Stimulated activated CD4-positive, alpha-beta T cell treated with anti-CD3 and anti-CD28 coated beads, Interleukin-4, amount 100 ng/mL, for 1 hour (primary cell): ENCODE measurements at places on chromosomes 1 and 21.
A peak's percentile ranks its signal among the peaks of the same experiment; 100 is the strongest.

- no peak for DNase-seq
Measured at GRCh38 chr1:48216313-48216712, 6.2 kb upstream of the SLC5A9 start.

- DNase-seq, result no peak
Measured at GRCh38 chr21:46095083-46095719, 2.7 kb upstream of the COL6A2 start.

DNA sequence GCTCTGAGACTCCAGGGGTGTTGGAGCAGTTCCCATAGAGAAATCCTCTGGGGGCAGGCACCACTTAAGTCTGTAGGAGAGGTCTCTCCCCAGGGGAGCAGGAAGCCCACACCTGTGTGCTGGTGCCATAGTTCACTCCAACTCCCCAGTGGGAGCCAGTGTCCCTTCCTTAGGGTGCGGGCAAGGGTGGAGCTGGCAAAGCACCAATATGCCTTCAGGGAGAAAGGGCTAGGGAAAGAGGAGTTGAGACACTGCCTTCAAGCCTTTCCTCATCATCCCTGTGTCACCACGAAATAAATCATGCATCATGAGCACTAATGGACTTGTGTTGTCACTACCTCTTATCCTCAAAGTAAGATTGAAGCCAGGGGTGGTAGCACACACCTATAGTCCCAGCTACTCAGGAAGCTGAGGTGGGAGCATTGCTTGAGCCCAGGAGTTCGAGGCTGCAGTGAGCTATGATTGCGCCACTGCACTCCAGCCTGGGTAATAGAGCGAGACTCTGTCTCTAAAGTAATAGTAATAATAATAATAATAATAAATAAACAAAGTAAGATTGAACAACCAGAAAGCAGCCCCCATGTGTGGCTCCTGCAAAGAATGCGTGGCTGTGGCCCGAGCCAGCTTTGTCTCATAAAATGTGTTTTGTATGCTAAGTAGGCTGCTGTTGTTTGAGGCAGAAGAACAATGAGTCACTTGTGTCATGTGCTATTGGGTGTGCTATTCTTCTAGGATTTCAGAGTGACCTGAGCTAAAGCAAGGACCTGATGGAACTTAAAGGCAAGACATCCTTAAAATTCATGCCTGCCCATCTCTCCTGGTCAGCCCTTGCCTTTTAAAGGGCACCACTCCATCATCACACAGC lies 6.7 kb upstream of the TIE1 start:
- no peak for DNase-seq

DNA sequence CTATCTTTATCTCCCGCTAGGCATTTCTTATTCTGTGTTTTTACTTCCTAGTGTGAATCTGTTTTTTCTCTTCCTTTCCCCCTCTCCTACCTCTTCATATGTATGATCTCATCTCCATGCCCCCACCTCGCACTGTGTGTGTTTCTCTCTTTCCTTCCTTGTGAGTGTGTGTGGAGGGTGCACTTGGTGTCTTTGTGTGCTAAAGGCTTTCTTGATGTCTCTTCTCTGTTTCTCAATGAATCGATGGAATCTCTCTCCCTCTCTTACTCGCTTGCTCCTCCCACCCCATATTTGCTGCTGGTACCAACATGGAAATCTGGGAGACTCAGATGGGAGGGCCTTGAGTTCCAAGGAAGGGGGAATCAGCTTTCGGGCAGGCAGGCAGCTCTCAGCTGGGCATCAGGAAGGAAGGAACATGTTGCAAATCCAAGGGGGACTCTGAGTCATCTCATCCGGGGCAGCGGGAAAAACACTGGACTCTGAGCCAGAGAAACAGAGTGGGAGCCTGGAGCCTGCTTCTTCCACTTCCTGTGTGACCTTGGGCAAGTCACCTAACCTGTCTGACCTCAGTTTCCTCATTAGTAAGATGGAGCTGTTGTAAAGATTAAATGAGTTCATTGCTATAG lies 147.5 kb downstream of the PTPRU start:
- DNase-seq, result no peak

DNA sequence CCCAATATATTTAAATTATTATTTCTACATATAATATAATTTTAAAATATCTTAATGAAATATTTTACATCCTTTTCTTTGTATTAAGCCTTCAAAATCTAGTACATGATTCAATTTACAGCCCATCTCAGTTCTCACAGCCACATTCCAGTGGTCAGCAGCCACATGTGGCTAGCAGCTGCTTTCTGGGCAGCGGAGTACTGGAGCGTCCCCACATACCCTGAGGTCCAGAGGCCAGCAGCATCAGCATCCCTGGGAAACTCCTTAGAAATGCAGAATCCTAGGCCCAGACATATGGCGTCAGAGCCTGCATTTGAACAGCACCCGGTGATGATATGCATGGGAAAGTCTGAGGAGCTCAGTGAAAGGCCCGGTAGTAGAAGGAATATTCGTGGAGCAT lies 8.6 kb upstream of the LHX4 start:
- no peak for DNase-seq

- no peak for DNase-seq
Measured at GRCh38 chr1:145778146-145778540, 45.8 kb downstream of the RNF115 start.

DNA sequence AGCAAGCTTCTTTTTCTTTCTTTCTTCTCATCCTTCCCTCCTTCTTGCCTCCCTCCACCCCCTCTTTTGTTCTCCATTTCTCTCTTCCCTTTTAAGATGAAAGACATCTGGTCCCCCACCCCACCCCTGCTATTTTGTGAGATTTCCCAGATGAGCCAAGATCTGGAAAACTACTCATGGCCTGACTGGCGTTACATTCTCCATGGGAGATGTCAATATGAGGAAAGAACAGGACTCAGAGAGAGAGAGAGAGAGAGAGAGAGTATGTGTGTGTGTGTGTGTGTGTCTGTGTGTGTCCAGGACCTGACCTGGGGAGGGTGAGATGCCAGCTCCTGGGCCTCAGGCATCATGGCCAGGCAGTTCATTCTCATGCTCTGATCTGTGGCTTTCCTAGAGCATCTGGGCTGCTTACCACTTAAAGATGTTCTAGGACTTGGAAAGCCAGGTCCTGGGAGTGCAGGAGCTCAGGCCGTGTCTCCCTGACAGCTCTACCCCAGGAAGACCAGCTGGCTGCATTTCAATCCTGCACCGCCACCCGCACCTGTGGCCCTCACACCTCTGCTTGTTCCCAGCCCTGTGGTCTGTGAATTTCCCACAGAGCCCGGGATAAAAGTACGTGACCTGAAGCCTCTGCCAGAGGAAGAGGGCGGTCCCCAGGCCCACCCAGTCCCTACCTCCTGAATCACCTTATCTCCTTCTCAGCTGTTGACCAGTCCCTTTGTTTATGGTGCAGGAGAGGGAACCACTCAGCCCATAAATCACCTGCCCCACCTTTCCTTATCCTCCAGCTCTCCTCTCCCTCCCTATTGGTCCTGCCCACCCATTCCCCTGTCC lies 3.2 kb upstream of the BEST4 start:
- no peak for DNase-seq

GRCh38 chr1:240387051-240387450 lies 224.9 kb downstream of the GREM2 start:
- no peak for DNase-seq

DNA sequence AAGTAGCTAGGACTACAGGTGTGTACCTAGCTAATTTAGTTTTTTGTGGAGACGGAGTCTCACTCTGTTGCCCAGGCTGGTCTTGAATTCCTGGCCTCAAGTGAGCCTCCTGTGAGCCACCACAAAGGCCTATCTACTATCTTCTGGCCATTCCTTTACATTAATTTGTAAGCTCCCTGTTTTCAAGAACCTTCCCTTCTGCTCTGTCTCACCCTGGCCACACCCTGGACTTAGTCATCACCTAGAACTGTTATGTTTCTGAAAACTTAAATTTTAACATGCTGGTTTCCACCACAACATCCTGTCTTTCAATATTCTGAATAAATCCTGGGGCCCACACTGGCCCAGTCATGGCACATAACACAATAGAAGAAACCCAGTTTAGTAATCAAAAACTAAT lies 4.9 kb upstream of the B4GALT3 start:
- DNase-seq, result peak; percentile 53

DNA sequence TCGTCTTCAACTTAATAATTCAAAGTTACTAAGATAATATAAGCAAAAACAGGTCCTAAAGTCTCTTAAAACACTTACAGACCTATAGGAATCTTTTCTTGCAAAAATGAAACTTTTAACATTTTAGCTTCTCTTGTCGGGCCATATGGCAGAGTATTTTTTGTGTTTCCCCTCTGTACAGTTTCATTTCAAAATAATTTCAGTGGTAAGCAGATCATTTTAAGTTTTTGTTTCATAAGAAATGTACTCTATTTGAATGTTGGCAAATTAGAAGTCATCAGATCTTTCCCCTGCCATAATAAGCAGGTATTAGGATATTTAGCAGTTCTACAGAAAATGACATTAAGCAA lies 37.9 kb downstream of the RGL1 start:
- DNase-seq, result no peak

- no peak for DNase-seq
Measured at GRCh38 chr1:168121401-168122011, 15.2 kb downstream of the GPR161 start.

DNA sequence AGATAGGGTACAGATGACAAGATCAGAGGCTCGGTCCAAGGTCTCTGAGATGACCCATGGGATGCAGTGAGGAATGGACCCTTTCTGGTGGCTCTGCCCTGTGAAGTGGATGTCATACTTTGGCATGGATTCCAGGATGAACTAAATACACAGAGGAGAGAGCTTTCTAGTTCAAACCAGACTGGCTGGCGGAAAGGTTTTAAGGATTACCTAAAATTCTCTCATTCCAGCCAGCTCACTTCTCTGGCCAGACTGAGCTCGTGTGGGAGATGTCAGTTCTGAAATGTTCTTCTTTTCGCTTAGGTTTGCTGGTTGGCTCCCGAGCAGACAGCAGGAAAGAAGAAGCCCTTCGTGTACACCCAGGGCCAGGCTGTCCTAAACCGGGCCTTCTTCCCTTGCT lies 6.2 kb downstream of the RNPEP start:
- no peak for DNase-seq

DNA sequence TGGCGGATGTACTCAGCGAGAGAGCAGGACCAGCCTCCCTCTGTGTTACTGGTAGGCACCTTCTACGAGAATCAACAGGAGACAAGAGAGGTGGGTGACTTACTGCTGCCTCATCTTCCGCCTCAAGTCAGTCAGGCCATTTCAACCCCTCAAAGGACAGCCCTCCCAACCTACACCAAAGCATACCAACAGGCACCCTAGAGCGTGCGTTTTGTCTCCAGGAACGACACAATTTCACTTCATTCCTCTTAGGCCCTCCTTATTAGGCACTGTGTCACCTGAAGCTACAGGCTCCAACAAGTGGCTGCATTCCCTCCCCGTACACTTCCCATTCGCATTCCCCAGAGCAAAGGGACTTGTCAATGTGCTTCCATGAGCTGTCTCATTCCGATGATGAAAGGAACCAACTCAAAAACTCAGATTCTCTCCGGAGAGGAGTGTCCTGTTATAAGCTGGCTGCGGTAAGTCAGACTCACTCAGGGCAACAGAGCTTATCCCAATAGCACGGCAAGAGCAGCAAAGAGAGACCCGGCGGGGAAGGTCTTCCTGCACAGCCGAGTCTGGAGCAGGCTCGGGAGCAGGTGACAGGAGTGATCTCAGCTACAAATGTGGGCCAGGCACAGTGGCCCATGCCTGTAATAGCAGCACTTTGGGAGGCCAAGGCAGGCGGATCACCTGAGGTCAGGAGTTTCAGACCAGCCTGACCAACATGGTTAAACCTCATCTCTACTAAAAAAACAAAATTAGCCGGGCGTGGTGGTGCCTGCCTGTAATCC lies 120.6 kb upstream of the IFFO2 start:
- no peak for DNase-seq

DNA sequence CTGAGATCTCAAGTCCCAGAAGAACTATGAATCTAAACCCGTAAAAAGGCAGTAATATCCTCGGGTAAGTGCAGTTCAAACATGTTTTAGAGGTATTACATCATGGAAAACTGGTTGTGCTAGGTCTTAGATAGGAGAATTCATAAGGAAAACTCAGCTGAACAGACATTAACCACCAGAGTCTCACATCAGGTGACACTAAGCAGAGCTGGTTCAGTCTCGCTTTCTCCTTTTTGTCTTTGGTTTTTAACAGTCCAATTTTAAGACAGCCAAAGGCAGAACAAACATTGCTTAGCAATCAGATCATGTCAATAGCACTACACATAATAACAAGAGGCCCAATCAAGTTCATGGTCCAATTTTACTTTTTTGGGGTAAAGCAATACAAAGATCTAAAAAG lies 63.1 kb upstream of the MUTYH start:
- no peak for DNase-seq

DNA sequence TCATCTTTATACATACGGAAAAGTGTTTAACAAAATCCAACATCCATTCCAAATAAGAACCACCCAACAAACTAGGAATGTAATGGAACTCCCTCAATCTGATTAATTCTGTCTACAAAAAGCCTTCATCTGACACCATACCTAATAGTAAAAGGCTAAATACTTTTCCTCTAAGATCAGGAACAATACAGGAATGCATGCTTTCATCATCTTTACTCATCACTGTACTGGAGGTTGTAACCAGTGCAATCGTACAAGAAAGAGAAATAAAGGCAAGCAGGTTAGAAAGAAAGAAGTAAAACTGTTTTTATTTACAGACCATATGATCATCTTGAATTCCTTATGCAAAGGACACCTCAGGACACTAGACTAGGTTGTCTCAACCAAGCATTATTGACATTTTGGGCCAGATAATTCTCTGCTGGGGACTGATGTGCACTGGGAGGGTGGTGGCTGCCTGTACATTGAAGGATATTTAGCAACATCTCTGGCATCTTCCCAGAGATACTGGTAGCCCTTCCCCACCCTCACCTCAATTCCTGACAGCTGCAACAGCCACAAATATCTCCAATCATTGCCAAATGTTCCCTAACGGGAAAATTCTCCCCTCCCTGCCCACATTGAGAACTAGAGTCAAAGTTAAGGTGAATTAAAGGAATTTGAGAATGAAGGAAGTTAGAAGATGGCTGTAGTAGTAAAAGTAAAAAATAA lies 30.6 kb upstream of the INSL5 start:
- DNase-seq, result no peak

DNA sequence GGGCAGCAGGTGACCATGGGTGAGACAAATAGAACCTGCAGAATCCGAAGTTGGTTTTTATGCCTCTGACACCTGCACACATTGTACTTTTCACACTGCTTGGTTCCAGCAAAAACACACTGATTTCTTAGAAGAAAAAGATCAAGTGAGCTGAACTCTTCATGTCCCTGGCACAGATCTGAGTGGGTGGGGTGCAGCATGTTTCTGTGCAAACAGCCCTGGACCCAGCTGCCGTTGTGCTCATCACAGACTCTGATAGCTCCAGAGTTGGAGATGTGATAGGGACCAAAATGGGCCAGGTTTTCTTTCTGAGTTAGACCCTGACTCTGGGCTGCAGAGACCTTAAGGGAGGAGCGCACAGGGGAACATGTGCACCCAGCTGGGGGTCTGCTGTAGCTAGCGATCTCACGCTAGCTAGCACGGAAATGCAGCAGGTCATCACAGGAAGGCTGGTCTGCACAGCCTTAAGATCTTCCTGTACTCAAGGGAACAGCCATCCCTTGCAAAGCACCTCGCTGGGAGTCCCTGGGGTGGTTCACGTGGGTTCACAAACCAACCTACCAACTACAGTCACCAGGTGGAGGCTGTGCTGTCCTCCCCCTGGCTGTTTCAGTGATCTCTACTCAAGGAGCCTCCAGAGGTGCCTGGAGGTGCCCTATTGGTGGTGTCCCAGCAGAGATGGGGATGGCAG lies 291.1 kb downstream of the PTPRU start:
- DNase-seq, result no peak
